ENCODE measurements at places on chromosomes 2 and 18.

DNA sequence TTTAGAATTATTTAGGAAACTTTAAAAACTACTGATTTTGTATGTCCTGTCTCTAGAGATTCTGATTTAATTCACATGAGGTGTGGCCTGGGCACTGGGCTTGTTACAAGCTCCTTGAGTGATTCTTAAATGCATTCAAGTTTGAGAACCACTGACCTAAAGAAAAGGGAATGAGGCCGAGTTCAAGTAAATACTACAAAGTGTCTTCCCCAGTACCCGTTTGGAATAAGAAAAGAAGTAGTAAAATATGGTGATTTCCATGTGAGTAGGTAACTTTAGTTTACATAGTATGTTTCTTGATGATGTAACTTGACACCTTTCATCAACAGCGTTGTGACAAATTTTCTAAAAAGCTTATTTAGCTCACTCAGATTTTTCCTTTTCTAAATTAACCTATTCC lies 1022.9 kb upstream of the NRXN1 start:
- DNase-seq = no peak

DNA sequence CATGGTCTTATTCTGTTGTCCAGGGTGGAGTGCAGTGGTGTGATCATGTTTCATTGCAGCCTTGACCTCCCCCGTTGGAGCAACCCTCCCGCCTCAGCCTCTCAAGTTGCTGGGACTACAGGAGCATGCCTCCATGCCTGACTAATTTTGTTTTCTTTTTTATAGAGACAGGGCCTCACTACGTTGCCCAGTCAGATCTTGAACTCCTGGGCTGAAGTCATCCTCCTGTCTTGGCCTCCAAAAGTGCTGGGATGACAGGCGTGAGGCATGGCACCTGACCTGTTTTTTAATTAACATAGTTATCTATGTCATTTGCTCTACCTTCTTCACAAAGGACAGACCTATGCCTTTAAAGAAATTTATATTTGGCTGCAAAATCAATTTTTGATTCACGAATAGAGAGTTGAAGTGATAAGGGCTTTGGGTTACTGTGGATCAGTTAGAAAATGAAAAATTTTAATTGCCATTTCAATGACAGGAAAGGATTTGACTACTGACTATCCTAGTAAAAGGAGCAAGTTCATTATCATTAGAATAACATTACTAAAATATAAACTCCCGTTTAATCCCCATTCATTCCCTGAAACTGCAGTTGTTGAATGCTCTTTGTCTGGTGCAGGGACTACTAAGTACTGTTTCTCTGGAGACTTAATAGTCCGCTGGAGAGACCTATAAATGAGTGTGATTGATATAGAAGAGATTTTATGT lies 3.7 kb downstream of the RNF138 start:
- no peak for DNase-seq

GRCh38 chr18:11885278-11885947 lies 22.7 kb downstream of the MPPE1 start:
- no peak for DNase-seq

DNA sequence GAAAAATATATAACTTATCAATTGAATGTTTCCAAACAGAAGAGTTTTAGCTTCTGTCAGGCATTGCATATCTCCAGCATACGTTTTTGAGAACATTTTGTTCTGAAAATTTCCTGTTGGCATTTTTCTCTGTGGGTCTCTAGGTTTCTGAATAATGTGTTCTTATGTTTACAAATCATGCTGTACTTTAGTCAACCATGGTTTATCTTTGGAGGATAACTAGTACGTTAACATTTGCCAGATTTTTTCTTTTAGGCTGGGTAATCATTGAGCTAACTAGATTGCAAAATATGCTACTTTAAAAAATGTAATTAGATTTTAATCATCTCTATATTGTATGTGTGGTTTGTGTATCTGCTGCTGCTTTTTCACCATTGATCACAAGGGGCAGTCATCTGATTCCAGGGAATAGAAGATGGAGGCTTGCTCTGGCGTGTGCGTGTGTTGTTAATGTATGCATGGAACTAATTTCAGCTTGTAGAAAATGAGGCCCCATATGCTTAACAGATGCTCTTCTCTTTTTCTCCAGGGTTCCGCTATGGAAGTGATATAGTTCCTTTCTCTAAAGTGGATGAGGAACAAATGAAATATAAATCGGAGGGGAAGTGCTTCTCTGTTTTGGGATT lies 21.3 kb downstream of the XRCC5 start:
- DNase-seq = no peak

GRCh38 chr2:71863396-71863795 lies 284.3 kb downstream of the CYP26B1 start:
- no peak for DNase-seq

GRCh38 chr2:223797811-223798721 lies 39.3 kb downstream of the AP1S3 start:
- no peak for DNase-seq

DNA sequence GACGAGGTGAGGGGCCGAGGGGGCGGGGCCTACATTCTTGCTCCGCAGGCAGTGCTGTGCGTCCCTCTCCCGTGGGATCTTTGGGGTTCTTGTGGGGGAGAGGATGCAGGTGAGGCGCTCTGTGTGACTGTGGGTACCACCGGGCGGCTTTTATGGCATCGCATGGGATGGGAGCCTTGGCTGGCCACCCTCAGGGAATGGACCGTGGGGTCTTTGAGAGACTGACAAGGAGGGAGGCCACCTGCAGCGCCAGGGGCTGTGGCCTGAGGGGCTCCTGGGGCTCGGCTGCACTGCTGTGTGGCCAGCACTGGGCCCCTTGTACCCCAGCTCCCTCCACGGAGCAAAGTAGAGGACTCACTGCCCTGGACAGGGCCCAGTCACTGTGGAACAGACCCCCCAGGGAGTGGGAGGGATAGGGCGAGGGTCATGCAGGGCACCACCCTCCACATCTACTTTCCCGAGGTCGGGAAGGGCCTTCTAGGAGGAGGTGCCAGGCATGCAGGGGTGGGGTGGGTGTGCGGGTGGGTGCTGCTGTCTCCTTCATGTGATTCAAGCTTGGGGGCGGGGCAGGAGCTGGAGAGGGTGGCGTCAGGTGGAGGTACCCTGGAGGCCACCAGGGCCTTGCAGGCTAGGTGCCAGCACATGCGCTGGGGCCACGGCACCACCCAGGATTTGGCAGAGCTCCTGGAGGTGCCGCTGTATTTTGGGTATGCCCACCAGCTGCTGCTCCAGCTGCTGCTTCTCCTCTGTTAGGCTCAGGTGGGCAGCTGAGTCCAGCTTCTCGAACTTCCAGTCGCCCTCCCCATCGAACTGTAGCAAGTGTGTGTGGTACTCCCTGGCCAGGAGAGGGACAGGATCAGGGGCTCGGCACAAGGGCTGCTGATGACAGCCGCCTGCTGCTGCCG lies 1072.4 kb downstream of the RPIA start:
- no peak for DNase-seq

GRCh38 chr18:42922363-42922762 lies 193.1 kb downstream of the RIT2 start:
- DNase-seq = no peak

- no peak for DNase-seq
These were observed 367.2 kb downstream of the FIGN start for GRCh38 chr2:163368655-163369054.

DNA sequence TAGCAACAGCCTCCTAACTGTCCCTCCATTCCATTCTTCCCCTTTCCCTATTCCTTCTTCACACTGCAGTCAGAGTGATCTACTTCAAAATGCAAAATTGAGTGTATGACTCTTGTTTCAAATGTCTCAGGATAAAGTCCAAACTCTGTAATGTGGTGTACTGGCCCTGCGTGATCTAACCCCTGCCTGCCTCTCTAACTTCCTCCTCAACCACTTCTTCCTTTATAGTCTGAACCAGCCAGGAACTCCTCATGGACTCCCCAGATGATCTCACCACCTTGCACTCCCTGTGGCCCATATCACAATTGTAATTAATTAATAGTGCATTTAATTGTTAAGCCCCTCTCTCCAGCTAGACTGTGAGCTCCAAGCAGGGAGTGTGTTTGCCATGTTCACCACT lies 3.1 kb upstream of the B3GNT2 start:
- DNase-seq = no peak

DNA sequence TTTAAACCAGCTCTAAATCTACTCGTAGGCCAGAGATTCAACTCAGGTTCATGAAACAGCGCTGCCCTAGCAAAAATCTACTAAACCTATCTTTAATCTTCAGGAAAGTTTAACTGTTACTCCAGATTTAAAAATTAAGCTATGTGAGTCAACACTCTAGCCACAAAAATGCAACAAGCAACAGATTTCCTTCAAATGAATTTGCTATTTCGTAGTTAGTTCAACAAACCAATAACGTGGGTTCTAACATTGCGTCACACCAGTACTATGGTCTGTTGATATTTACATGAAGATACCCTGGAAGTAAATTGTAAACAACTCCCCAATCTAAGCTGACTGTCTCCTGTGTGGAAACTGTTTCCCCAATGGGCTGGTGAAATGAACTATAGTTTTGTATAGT lies 71.2 kb downstream of the FIGN start:
- DNase-seq = no peak

DNA sequence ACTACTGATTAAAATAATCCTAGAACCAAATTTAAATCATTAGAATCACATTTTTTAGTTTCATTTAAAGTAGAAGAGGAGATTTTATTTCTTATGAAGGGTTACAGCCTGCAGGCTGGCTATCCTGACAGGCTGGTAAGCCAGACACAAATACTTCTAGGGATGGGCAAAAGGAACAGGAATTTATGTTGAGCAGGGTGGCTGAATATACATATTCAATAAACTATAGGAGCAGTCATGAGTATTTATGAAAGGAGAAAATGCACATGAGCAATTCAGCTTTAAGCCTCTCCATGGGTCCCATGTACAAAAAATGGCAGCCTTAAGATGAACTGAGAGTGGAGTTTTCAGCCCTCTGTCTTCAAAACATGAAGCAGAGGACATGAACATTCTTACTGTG lies 182.4 kb downstream of the CTNNA2 start:
- DNase-seq = no peak

DNA sequence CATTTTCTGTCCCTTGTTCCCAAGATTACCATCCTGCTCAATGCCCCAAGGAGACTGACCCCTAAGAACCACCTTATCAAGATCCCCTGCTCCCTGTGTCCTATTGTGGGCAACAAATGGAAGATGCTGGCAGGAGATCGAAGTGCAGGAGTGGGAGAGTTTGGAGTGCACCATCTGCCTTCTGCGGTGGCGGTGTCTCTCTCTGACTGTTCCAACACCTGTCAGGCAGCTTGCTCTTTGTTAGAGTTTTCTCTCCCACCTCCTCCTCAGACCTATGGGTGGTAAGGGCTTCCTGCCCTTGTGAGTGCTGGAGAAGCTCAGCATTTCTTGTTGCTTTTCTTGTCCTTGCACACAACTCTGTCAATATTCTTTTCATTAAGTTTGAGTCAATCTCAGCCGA lies 64.1 kb upstream of the SPHKAP start:
- DNase-seq = no peak

GRCh38 chr2:167733747-167734146 lies 513.6 kb downstream of the STK39 start:
- no peak for DNase-seq

GRCh38 chr2:220154304-220154703 lies 526.9 kb downstream of the SLC4A3 start:
- no peak for DNase-seq

GRCh38 chr2:235416858-235417499 lies 76.9 kb upstream of the AGAP1 start:
- DNase-seq = no peak

DNA sequence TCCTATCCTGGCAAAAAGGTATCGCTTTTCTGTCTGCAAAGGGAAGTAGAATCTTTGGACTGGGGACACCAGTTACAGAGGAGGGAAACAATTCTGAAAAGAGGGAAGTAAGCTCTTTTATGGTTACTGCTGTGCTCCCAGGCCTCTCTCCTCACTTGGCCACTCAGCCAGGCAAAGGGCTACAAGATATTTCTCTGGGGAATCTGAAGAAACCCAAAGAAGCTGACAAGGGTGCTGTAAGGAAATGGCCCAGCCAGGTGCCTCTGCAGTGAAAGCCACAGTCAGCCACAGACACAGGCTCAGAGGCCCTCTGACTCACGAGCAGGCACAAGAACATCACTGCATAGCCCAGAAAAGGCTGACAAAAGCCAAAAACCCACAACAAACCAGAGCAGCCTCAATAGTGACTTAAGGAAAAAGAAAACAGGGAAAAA lies 5.8 kb downstream of the HDLBP start:
- DNase-seq = no peak

DNA sequence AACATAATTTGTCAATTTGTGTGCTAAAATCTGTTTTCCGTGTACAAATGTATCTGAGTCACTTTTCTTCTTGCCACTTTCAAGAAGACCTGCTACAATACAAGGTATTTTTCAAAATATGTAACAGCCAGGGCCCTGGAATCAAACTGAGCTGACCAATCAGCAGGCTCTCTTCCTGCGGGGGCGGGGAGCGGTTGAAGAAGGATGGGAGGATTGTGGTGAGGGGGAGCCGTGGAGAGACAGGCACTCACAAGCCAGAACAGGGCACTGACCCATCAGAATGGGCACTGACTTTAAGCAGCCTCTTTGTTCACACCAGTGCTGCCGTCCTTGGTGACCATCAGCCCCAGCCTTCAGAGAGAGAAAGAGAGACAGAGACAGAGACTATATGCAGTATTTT lies 40.6 kb upstream of the CCNYL1 start:
- no peak for DNase-seq

- no peak for DNase-seq
These were observed 205.8 kb downstream of the INSIG2 start for GRCh38 chr2:118294063-118294462.

DNA sequence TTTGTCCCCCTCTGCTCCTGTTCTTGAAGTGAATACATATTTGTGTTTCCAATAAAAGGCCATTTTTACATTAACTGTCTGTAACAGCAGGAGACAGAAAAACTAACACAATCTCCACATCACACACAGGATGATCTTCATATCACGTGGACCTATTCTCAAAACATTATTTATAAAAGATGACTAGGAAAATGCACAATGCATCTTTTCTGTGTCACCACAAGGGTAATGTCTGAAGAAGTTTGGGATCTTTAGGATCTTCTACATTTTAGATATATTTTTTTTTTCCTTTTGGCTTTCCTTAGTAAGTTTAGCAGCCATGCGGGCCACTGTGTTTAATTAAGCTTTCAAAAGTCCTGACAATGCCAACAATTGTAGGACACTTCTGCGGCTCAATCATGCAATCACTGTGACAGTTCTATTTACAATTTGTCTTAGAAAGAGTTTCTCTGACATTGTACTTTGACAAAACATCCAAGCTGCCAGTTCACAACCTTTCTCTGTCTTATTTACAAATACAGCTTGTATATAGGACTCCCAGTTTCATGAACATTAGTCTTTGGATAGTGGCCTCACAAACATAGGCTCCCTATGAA lies 12.3 kb downstream of the BCL11A start:
- no peak for DNase-seq

GRCh38 chr18:34322365-34323289 lies 97.9 kb upstream of the NOL4 start:
- DNase-seq = peak; percentile 38

DNA sequence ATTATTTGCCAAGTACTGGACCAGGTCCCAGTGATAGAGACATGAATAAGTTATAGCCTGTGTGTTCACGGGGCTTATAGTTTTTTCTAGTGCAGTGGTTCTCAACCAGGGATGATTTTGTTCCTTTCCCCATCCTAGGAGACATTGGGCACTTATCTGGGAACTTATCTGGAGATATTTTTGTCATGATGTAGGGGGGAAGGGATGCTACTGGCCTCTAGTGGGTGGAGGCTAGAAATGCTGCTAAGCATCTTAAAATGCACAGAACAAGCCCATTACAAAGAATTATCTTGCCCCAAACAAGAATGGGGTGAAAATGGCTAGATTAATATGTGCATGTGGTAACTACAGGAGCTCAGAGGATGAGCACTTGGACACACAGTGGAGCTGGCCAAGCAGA lies 75.2 kb downstream of the KLHL29 start:
- no peak for DNase-seq

- no peak for DNase-seq
These were observed 31.1 kb downstream of the SERTAD2 start for GRCh38 chr2:64622443-64623241.

Data from NCI-H1417 treated with DMSO at 0.1 percent for 48 hours (cell line).